ENCODE measurements at places on chromosomes 2 and 18.

- DNase-seq = no peak
These were observed 54.6 kb downstream of the AAK1 start for GRCh38 chr2:69588945-69589344.

DNA sequence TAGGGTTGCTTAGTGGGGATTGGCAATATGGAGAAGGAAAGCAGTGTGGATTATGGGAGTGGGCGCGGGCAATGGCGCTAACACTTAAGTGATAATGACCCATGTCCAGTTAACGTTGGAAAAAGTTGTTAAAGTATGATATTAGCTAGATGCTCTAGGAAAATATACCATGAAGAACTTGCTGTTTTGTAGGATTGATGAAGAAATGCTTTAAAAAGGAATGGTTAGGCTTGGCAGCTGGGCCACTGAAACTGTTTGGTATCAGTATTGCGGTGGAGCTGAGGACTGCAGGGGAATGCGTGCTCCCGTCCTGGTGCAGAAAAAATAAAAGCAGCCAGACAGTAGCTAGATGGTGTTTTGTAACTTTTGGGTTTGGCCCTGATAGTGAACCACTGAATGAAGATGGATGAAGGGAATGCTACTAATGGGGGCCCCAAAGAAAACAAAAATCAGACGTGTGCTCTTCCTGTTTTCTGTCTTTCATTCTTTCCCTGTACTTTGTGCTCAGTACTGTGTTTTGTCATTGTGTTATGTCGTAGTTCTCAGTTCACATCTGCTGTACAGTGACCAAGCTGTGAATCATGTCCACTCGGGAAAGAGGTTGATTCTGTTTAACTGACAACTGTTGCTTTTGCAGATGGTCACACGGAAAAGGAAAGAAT, 999 bp downstream of the INSIG2 start:
- DNase-seq = peak; percentile 14

DNA sequence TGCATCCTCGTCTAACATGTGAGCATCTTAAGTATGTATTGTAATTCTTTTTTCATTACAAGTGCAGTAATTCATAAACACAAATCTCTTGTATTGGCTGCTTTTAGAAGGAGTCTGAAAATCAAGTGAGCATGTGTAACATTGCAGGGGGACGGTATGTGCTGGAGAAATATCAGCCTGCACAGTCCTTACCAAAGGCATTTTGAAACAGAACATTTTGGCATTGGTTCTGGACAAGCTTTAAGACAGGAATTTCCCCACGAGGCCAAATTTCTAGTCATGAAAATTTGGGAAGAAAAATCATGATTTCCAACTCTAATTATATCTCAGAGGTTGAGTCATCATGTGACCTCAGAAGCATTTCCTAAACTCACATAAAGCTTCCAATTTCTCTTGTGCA, 24.7 kb upstream of the NRP2 start:
- no peak for DNase-seq

GRCh38 chr2:54956111-54956627, 94.1 kb downstream of the RTN4 start:
- no peak for DNase-seq

DNA sequence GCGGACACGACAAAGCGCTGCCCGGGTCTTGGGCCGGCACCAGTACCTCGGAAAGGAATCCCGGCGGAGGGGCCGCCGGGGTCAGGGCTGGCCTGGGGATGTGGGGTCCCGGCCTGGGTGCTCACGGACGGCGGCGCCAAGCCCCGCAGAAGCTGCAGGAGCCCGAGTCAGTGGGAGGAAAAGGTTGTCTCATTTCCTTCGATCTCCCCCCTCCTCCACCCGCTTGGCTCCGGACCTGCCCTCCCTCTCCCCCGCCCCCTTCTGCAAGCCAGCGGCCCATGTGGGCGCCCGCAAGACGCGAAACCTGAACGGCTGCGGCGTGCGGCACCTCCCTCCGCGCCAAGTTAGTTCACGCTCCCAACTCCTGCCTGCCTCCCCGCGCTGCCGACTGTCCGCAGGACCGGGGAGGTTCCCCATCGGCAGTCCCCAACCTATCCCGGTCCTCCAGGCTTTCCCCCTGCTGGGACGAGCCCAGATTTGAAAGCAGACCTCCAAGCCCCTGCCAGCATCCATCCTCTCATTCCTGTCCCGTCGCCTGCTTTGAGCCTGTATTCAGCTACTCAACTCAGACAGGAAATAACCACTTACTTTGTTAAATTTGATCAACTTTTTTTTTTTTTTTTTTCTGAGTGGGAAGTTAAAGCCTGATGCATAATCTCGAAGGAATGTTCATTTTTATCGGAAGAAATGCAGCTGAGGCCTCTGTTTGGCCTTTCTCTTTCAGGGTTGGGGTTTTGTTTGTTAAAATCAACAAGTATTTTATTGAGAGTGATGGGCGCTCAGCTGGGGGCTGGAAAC, at the start of gene EVA1A:
TSS of gene EVA1A (minus strand) at position 172 of the 798 bp plus-strand sequence. CDS start 42,799 bp downstream, outside the sequence.
- DNase-seq = no peak

DNA sequence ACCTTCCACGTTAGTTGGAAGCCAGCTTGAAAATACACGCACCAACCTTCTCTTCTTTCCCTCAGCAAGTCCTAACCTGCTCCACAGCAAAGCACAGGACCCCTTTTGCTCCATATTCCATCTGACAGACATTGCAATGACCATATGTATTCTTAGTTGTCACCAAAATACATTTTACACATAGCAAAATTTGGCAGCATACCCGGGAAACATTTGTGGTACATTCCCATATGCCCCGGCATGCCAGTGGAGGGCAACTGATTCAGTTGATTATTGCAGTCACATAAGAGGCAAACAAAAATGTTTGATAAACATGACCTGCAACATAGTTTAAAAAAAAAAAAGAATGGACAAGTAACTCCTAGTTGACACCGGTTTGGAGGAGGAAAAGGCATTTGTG, 202.1 kb upstream of the UBE2E3 start:
- DNase-seq = no peak

- DNase-seq = no peak
These were observed 46.2 kb downstream of the LBH start for GRCh38 chr2:30277582-30277981.

DNA sequence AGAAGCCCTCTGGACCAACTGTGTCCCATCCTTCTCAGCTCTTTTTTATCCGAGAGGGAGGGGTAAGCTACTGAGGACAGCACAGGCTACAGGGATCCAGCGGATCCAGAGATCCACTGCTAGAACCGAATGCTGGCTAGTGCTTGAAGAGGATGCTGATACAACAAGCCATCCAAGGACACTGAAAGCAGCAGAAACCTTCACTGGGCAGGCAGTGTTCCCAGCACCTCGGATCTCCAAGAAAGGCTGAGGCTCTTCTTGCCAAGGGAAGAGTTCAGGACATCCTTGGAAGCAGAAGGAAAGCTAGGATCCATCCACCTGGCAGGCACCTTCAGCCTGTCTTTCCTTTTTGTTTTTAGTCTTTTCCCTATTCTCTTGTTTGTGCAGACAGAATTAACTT, 13.2 kb upstream of the FHOD3 start:
- DNase-seq = no peak

GRCh38 chr2:29343830-29344229, 228.6 kb downstream of the CLIP4 start:
- DNase-seq = no peak

- DNase-seq = no peak
These were observed 573 bp downstream of the STAM2 start for GRCh38 chr2:152175012-152175367.
